ENCODE measurements at places on chromosomes 7 and 10.

DNA sequence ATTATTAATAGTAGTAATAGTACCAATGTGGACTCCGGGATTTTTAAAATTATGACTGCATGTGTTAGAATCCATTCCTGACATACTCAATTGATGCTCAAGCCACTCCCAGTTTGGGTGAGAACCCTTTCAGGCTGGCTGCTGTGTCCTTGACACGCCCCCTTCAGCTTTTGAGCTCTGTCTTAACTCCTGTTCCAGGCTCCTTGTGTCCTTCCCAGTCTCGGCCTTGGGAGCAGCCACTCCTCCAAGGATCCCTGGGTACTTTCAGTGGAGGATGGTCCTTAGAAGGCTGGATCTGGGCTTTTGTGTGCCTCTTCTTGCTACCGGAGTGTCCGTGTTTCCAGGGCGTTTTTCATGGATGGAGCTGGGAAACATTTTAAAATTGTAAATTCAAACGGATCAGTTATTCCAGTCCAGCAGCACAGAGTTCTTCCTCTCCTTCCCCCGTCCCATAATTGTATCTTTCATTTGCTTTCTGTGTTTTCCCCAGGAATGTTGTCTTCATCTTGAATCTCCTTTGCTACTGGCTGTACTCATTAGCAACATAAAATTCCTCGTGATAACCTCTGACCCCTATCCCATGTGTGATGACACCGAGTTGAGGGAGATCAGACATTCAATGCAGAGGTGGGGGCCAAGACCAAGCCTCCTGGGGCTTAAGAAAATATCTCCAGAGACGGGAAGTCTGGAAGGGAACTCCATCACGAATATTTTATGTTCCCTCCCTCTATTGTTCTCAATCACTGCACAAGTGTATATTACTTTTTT, 40.0 kb upstream of the PFKFB3 start:
- no peak for DNase-seq

DNA sequence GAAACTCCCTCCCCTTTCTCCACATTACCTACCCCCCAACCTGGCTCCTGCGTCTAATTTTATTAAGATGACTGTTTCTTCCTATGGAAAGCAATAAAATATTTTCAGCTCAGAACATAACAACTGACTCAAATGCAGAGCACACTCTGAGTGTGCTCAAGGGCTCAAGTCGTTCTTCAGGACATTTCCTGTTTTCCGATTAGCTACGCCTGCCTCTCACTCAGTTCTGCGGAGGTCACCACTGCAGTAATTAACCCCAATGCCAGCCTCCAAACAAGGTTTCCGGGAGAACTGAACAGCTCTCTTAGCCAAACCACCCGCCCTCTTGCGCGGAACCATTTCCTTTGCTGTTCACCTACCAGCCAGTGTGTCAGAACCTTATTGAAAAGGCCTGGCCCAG, 19.3 kb downstream of the MYOF start:
- no peak for DNase-seq

GRCh38 chr7:1144269-1144771, 15.7 kb downstream of the ZFAND2A start:
- DNase-seq, result no peak

GRCh38 chr10:129191797-129192196, 275.2 kb upstream of the MGMT start:
- DNase-seq, result peak; percentile 25

DNA sequence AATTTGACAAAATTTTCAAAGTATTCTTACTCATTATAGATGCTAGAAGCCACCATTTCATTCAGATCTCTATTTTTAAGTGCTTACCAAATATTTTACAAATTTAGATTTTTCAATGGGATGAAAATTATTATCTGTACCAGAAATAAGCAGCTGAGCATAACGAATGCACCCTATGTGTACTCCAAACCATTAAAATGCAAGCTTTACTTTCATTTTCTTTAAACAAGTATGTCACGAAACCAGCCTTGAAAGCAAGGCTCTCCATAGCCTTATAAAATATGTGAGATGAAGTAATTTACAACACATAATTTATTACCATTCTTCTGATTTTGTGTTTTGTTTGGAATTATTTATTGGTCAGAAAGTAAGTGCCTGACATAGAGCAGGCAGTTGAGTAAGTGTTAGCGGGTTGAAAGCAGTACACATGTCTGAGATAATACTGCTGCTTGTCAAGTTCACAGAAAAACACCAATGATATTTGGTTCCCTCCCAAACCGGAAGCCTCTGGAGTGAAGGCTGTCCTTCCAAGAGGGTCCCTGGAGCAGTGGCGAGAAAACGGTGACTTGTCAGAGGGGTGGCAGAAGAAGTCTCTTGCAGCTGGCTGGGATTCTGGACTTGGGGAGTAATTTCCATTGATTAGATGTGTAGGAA, 322.7 kb upstream of the PFKP start:
- DNase-seq, result no peak

GRCh38 chr10:81179324-81179723, 641.6 kb downstream of the SH2D4B start:
- no peak for DNase-seq

- no peak for DNase-seq
Observed at GRCh38 chr10:123800289-123800688, 91.3 kb downstream of the CPXM2 start.

GRCh38 chr10:67385566-67385965, 310.4 kb downstream of the CTNNA3 start:
- no peak for DNase-seq

GRCh38 chr10:74824900-74825370, 1.5 kb upstream of the KAT6B start:
- no peak for DNase-seq

- DNase-seq, result peak; percentile 44
Observed at GRCh38 chr10:119235356-119235755, 28.0 kb downstream of the GRK5 start.

All from NCI-H1694 treated with DMSO at 0.1 percent for 48 hours (cell line).